ENCODE measurements at places on chromosomes 6 and 20.

DNA sequence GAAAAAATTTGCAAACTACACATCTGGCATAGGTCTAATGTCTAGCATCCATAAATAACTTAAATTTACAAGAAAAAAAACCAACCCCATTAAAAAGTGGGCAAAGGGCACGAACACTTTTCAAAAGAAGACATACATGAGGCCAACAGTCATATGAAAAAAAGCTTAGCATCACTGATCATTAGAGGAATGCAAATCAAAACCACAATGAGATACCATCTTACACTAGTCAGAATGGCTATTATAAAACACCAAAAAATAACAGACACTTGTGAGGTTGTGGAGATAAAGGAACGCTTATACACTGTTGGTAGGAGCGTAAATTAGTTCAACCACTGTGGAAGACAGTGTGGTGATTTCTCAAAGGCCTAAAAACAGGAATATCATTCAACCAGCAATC, 33.7 kb upstream of the EPB41L2 start:
- no peak for DNase-seq

GRCh38 chr6:48611332-48611731, 500.3 kb upstream of the PTCHD4 start:
- no peak for DNase-seq

DNA sequence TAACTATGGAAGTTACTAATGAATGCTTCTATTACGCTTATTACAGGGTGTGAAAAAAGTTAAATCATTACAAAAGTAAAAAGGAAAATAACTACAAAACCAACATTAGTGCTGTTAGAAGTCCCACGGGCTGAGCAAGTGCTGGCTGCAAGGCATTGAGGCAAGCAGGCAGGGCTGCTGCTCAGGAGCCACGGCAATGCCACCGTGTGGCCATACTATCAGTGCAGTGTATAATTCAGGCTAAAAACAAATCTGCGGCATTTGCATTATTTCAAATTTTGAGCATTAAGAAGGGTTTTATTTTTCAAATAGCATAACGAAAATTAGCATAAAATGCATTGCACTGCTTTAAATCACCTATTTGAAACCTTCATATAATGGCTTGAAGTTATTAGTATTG, 17.1 kb downstream of the IFNGR1 start:
- no peak for DNase-seq

- DNase-seq, result peak; percentile 9
These were observed 506 bp downstream of the RGS17 start for GRCh38 chr6:153130515-153131036.

DNA sequence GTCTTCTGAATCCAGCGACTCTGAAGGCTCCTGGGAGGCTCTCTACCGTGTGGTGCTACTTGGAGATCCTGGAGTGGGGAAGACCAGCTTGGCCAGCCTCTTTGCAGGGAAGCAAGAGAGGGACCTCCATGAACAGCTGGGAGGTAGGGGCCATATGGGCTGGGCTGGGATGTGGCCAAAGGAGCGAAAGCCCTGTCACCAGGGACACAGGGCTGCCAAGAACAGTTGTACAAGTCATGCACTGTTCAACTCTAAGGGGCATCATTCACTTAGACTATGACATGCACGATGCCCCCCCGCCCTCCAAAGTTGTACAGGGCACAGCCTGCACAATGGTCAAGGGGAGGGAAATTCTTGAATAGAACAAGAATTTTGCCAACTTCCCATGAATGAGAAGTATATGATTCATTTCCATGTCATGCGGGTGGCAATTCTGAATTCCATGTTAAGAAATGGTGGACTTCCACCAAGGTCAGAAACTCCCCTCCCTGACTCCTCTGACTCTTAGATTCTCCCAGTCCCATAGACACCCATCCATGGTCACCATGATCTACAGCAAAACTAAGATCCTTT, 1.6 kb downstream of the REM1 start:
- no peak for DNase-seq

GRCh38 chr20:46253391-46253790, 54.9 kb downstream of the CDH22 start:
- no peak for DNase-seq

- DNase-seq, result peak; percentile 75
These were observed 391 bp downstream of the MAPRE1 start for GRCh38 chr20:32819992-32820697.

- no peak for DNase-seq
These were observed 57.4 kb upstream of the DUSP22 start for GRCh38 chr6:234706-235372.

- DNase-seq, result no peak
These were observed 41.2 kb upstream of the JAG1 start for GRCh38 chr20:10715035-10715434.

- no peak for DNase-seq
These were observed 27.0 kb downstream of the STK4 start for GRCh38 chr20:44993343-44993742.

DNA sequence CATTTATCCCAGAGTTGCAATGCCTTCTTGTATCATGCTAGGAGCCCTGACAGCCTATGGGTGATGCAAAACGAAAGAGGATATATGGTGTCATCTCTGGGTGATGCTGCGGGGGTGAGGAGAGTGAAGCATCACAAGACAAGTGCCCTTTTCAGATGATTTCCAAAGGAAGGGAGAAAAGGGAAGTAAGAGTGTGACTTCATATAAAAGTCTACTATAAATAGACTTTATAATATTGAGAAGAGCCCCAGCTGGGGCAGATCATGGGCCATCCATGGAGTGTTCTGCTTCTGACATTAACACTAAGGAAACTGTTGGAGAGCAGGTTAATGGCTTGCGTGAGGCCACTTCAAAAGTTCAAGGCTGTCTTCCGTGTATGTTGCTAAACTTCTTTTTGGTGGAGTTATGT, 4.4 kb downstream of the CD83 start:
- no peak for DNase-seq

DNA sequence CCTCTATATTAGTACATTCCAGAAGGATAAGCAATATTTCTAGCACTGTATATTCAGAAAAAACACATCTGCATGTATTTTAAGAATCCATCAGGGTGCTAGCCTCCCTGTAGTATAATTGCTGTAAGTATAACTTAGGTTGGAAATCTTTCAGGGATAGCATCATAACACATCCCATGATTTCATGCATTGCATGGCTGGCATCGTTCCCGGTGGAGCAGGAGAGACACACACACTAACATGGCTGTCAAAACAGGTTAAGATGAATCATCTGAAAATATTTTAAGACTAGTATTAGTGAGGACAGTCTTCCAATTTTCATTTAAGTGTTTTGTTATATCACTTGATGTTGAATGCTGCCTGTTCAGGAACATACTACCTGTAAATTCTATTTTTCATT, 32.1 kb upstream of the CENPW start:
- no peak for DNase-seq

DNA sequence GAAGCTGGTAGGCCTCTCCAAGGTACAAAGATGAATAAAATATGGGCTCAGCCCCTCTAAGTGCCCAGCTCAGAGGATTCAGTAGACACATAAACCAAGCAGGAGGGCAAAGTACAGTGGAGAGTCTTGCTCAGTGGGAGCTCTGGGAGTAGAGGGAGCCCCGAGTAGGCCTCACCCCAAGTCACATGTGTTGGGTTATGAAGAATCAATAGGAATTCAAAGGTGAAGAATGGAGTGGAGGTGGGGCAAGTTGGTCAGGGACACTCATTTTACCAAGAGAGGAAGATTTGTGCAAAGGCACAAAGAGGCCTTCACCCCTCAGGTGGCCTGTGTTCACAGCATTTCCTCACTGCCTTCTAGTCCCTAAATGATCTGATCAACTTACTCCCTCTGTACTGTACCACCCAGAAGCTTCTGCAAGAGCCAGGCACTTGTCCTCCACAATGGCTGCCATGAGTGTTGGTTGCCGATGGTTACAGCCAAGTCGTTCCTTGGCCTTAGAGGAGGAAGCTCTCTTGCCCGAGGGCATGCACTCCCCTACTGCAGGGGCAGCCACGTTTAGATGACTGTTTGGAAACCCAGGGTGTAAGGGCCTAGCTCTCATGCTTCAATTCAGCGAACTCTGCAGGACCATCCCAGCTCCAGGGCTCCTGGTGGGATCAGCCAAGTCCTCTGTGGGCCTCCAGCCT, 6.7 kb upstream of the CDKN1A start:
- DNase-seq, result no peak

- no peak for DNase-seq
These were observed 7.0 kb upstream of the EPB41L2 start for GRCh38 chr6:131070061-131070460.

GRCh38 chr6:42131531-42131930, 10.9 kb downstream of the C6orf132 start:
- DNase-seq, result no peak

DNA sequence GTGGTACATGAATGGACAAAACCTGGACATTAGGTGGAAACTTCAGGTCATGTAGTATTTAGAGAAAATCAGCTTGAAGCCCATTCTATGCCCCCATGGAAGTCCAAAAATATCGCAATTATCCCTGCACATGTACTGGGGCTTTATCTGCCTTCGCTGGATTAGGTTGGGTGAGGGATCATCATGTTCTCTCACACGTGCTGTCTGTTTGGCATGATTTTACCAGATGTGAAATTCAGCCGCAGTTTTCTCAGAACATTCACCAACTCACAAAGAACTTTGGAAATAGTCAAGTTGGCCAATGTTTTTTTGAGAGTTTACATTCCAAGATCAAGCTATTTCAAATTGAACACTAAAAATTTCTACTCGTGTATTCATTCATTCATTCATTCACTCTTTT, 459.8 kb upstream of the CITED2 start:
- DNase-seq, result no peak

- DNase-seq, result no peak
These were observed 88.1 kb downstream of the FOXC1 start for GRCh38 chr6:1697688-1698351.

- no peak for DNase-seq
These were observed 261.9 kb downstream of the CDH26 start for GRCh38 chr20:60219984-60220562.

GRCh38 chr20:53070706-53071392, 98.7 kb downstream of the TSHZ2 start:
- no peak for DNase-seq

- no peak for DNase-seq
These were observed 53.5 kb downstream of the KCNQ5 start for GRCh38 chr6:72675396-72675795.

DNA sequence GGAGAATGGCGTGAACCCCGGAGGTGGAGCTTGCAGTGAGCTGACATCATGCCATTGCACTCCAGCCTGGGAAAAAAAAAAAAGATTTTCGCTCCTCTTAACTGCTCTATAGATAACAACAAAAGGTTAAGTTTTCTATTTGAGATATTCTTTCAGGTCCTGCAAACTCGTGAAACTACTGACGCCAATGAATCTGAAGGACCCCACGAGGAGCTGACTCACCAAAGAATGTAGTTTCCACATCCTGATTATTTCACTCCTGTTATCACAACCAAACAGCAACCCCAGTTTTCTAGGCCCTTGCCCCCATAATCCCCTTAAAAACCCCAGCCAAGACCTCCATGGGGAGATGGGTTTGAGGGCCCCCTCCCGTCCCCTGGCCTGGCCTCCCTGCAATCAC, 58.7 kb downstream of the OTOR start:
- no peak for DNase-seq

DNA sequence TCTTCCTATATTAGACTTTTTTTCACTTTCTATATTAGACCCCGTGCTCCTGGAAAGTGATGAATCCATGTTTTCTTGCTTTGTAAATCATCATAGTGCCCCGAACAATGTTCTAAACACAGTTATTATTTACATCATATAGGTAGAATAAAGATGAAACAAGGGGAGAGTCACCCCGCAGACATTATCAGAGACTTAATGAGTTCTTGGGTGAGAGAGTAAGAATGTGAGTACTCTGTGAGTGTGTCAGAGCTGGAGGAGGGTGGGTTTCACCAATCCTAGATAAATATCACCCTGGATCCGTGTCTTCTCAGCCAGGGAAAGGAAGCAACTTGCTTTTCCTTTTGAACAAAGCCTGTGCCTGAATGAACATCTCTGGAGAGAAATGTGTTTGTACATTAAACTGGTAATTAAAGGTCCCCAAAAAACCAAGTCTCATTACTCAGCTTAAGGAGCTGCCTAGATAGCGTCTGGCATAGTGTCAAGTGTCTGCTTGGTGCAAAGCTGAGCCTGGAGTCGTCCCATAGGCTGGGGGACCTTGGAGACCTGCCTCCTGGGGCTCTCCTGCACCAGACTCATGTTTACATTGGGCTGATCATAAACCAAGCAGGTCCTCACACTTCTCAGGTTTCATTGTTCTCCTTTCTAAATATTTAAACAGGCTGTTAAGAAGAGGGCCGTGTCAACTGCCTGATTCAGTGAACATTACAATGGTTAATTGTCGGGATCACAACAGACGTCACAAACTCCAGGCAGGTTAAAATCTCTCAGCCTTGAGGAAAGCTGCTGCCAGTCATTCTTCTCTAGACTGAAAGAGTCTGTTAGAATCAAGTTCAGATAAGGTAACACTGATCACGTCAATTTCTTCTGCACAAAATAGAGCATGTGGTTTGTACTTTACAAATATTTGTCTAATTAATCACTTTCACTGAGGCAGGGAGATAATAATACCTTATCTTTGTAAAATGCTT, 179.7 kb upstream of the MYLIP start:
- DNase-seq, result no peak

- no peak for DNase-seq
These were observed 132.6 kb upstream of the ASCC3 start for GRCh38 chr6:101013612-101014195.

GRCh38 chr6:155638200-155638599, 182.6 kb upstream of the NOX3 start:
- no peak for DNase-seq

- no peak for DNase-seq
These were observed 15.2 kb downstream of the COL19A1 start for GRCh38 chr6:69881322-69882151.

- no peak for DNase-seq
These were observed 573.5 kb downstream of the CD109 start for GRCh38 chr6:74269600-74269858.

DNA sequence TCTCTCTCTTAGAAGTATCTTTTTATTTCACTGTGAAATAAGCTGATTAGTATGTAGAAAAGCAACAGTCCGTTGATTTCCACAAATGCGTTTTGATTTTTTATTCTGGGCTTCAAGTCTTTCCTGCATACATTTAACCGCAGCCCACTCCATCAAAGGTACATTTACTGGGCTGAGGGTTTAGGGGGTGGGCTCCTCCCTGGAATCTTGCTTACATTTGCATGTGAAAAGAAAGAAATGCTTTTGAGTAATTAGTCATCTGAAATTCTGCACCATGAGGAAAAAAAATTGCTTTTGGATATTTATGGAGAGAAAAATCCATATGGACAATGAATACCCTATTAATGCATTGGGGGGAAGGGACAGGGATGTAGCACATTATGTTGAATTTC, 178.3 kb upstream of the MCHR2 start:
- no peak for DNase-seq

DNA sequence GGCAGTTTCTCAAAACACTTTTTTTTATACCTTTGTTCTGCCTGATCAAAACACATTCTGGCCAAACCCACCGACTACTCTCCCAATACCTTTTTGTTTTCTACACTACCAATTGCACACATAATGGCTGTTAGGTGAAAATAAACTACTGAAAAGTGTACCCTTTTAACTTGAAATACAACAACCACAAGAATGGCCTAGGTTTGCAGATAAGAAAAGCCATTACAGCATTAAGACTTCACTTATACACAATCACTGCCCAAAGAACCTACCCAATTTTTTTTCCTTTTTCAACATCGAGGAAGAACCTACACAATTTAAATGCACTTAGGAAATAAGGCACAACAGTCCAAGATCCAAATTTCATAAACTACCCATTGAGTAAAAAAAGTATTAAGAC, 1.8 kb downstream of the SEC63 start:
- DNase-seq, result no peak

GRCh38 chr20:20793591-20793990, 81.1 kb upstream of the RALGAPA2 start:
- DNase-seq, result no peak

GRCh38 chr6:3835055-3835731, 14.0 kb upstream of the FAM50B start:
- DNase-seq, result no peak
